Stimulated activated CD8-positive, alpha-beta memory T cell treated with anti-CD3 and anti-CD28 coated beads, Interleukin-7, amount 100 ng/mL, for 24 hours (primary cell): ENCODE measurements at places on chromosomes 16 and 17.

DNA sequence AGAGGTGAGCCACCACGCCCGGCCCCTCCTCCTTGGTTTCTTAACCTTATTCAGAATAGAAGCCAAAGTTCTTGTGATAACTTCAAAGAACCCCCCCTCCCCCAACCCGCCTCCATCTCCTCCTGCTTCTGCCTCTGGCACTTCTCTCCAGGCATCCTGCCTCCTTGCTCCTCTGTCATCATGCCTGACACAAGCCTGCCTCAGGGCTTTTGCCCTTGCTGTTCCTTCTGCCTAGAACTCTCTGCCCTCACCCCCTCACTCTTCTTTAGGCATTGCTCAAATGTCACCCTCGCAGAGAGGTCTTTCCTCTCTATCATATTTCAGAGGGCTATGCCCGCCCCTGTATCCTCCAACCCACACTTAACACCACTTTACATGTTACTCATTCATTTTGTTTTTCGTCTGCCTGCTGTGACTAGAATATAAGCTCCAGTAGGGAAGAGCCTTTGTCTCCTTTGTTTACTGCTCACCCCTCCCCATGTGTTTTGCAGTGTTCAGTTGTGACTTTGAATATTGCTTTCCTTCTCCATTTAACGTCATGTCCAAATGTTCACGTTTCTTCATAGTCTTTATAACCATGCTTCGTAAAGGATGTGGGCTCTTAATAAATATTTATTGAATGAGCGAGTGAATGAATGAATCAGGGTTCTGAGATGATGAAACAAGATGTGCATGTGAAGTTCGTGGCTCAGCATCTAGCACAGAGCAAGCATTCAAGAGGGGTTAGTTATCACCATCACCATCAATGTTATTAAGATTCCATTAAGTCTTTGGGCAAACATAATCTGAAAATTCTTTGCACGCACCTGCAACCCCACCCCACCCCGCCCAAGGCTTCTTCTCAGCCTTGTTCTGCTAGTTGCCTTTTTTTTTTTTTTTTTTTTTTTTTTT, 186.2 kb upstream of the WSCD1 start:
- DNase-seq = no peak

- no peak for DNase-seq
These were observed 1.6 kb downstream of the TOX3 start for GRCh38 chr16:52545222-52545897.

DNA sequence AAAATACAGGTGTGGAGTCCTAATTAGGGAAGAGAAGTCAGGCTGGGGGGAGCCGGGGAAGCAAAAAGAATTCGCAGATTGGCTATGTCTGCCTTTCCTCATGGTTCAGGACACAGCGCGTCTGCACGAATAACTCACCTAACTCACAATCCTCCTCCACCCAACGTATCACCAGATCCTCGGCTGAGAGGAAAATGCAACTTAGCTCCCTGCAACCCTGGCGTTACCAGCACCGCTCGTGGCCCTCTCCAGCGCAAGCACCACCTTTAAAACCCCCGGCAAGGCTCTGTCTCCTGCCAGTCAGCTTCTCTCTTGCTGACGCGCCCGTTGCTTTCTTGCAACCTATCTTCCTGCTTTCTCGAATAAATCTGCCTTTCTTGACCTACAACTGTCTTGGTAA, 49.8 kb upstream of the METRNL start:
- no peak for DNase-seq

GRCh38 chr17:48470388-48471034, 40.5 kb upstream of the SKAP1 start:
- DNase-seq = no peak

- DNase-seq = peak; percentile 67
These were observed 33.6 kb upstream of the CCR7 start for GRCh38 chr17:40598619-40599467.

DNA sequence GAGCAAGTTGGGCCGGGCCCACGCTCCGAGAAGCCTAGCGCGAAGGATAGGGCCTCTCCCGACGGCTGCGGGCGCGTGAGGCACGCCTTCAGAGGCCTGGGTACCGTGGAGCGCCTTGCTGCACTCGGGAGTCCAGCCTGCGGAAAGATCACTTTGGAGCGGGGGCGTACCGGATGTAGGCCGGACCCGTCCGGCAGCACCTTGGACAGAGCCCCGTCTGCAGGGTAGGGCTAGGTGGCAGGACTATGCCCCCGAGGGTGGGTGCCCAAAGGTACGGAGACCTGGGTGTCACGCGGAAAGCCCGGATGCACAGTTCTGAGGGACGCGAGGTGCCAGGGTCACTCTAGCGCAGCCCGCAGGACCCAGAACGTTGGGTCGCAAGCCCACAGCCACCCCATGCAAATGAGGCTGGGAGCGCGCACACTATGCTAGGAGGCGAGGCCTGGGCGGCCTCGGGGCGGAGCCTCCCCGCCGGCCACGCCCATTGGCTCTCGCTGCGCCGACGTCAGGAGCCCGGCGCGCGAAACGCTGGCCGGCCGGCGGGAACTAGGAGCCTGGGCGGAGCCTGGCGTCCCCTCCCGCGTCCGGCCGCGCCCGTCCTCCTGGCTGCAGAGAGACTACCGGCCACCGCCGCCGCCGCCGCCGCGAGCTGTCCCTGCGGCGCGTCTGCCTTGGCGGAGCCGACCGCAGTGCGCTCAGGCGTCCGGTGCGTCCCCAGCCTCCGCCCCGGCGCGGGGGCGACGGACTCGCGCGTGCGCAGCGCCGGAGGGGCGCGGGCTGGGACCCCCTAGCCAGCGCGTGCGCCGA, at the start of gene PAQR4:
Gene PAQR4, plus strand, starts transcription at position 611 of the 807 bp plus-strand sequence. CDS start 327 bp downstream, outside the sequence.
- DNase-seq = peak; percentile 61

- no peak for DNase-seq
These were observed 717 bp downstream of the CYBA start for GRCh38 chr16:88649924-88650748.

DNA sequence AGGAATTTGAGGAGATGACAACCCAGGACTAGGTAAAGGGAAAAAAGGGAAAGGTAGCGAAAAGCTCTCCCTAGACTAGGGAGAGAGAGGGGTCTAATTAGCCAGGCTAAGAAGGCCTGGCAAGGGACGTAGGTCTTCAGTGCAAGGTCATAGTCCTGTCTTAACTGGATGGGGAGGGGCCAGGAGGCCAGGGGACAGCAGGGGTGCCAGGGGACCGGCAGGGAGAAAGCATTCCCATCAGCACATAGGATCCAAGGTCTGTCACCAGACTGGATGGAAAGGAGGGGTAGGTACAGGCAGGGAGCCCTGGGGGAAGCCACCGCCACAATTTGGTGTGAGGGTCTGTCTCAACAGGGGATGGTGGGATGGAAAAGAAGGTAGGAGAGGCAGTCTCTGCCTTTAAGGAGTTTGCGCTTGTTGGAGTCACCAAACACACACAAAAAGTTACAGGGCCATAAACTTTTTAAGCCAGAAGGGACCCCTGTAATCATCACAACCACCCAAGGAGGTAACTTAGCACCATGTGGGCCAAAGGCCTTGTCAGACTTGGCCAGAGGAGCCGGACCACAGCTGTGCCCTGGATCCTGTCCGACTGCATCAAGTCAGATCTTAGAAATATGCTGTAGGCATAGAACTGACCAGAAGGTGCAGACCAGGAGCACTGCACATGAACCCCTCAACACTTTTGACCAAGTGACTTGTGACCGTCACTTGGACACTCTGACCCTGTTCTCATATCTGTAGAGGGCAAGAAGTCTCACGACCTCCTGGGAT, 10.0 kb downstream of the AXIN2 start:
- no peak for DNase-seq

DNA sequence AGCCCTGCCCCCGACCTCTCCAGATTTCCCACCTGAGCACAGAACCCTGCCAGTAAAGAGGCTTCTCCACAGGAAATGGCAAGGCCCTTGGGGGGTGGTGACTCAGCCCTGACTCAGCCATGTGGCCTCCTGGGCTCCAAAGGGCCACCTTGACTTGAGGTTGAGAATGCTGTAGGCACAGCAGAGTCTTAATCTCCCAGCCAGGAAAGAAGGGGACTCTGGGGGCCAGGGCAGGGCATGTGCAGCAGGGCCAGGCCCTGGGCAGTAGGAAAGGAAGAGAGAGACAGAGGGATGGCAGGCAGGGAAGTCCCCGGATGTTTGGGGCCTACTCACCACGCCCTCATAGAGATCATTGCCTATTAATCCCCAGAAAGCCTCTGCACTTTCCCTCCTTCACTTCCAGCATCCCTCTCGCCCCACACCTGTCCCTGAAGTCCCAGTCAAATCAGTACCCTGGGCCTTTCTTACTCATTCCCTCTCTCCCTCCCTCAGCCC, 4.8 kb upstream of the ITGA3 start:
- peak; percentile 50 for DNase-seq

GRCh38 chr17:50637829-50638605, 3.3 kb downstream of the ABCC3 start:
- no peak for DNase-seq

GRCh38 chr16:77197747-77198146, 1.5 kb upstream of the SYCE1L start:
- no peak for DNase-seq

- DNase-seq = no peak
These were observed 82.2 kb upstream of the CDC42EP4 start for GRCh38 chr17:73393962-73394361.

DNA sequence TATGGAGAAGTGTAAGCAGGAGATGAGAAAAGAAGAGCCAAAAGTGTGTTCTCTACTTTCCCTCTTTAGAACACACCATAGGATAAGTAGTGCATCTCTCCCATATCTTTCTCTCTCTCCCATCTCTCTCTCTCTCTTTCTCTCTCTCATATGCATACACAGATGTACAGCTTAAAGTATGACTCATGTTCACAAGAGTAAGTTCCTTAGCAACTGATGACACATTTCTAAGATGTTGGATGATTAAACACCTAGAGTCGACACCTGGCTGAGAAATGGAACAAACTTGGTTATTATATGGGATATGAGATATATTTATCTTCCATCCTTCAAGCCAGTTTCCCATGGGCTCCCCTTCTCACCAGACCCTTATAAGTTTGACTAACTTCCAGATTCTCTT, 113.5 kb downstream of the TMEM132E start:
- DNase-seq = no peak

GRCh38 chr17:11506635-11507034, 91.6 kb upstream of the DNAH9 start:
- DNase-seq = no peak

DNA sequence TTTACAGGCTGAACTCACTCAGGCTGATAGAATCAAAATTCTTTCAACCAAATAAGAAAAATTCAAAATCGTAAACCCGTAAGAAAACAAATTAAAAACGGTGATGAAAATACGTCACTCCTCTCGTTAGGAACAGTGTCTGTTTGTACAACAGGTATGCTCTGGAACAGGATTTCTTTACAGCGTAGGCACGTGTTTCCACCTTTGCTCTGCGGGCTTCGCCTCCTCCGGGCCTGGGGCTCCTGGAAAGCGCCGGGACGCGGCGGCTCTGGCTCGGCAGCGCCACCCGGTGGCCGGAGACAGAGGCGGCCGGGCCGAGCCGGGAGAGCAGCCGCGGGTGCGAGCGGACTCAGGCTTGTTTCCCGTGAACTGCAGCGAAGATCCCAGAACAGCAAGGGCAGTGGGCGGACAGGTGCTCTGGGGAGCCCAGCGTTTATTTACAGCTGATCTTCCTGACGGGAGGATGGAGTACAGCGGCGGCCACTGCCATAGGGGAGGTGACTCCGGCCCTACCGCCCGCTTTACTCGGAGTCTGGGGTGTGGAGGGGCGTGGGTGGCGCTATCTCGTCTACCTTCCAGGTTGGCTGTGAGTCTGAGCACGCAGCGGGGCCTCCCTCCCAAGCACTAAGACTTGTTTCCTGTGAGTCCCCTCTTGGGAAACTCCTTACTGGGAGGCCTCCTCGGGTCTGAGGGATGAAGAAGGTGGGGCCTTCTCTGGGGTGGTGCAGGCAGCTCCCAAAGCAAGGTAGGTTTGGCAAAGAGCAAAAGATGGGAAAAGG, 40.5 kb upstream of the ATP2A3 start:
- DNase-seq = peak; percentile 18
